ENCODE measurements at places on chromosomes 16 and 17.
A peak's percentile ranks its signal among the peaks of the same experiment; 100 is the strongest.

GRCh38 chr16:87297918-87298631 lies 19.1 kb downstream of the C16orf95 start:
- DNase-seq = peak; percentile 71

- no peak for DNase-seq
These were observed 419.9 kb downstream of the CDH13 start for GRCh38 chr16:83046664-83047063.

DNA sequence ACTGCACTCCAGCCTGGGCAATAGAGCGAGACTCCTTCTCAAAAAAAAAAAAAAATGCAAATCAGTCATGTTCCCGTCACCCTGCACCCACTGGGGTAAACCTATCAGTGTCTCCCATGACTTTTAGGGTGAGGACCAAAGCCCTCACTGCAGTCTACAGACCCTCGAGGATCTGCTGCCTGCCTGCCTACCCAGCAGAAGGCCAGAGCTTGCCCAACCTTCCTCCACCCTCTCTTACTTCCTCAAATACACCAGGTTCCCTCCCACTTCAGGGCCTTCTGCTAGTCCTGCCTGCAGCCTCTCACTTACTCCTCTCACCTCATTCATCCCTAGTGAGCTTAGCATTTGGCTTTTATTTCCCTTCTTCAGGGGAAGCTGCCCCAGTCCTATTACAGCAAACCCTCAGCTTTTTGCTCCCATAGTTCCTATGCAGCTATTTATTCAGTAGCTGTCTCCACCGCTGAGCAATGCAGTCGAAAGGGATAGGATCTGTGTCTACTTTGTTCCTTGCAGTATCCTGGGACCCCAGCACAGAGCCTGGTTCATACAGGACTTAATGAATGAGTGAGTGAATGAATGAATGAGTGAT lies 17.8 kb upstream of the TOB1 start:
- no peak for DNase-seq

DNA sequence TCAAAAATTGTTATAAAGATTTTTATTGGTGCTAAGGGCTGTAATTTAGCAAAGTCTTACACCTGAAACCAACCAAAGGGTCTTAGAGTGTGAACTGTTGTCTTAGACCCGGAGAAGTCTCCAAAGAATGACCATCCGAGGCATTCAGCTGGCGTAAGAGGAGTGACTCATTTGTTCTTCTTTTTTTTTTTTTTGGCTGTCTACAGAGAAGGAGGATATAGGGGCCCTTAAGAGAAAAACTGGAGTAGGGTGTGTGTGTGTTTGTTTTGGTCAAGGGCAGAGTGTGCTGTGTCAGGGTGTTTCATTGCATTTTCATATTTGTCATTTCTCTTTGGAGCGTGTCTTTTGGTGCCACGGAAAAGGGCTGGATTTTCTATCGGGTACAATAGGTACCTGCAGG lies 508.0 kb downstream of the WWOX start:
- no peak for DNase-seq

- DNase-seq = no peak
These were observed 105.9 kb downstream of the ZFHX3 start for GRCh38 chr16:72942021-72942420.

- DNase-seq = no peak
These were observed 109.8 kb downstream of the SDR42E1 start for GRCh38 chr16:81901484-81901883.

- DNase-seq = no peak
These were observed 126.0 kb downstream of the RAB11FIP4 start for GRCh38 chr17:31517524-31517923.

DNA sequence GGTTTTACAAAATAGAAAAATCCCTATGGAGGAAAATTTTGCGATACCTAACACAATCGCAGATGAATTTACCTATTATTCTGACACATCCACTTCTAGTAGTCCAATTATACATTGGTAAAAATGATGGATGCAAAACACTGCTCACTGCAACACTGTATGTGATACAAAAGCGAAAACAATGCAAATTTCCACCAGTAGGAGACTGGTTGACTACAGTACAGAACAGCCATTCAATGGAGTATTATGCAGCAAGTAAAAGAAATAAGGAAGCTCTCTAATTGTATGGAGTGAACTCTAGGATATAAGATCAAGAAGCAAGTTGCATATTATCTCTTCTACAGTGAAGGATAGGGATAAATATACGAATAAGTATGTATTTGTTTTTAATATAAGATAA lies 48.5 kb downstream of the SETD6 start:
- no peak for DNase-seq

GRCh38 chr17:82781894-82782274 lies 30.0 kb downstream of the TBCD start:
- peak; percentile 92 for DNase-seq

GRCh38 chr17:77542551-77543490 lies 402.1 kb downstream of the SEC14L1 start:
- DNase-seq = peak; percentile 83

DNA sequence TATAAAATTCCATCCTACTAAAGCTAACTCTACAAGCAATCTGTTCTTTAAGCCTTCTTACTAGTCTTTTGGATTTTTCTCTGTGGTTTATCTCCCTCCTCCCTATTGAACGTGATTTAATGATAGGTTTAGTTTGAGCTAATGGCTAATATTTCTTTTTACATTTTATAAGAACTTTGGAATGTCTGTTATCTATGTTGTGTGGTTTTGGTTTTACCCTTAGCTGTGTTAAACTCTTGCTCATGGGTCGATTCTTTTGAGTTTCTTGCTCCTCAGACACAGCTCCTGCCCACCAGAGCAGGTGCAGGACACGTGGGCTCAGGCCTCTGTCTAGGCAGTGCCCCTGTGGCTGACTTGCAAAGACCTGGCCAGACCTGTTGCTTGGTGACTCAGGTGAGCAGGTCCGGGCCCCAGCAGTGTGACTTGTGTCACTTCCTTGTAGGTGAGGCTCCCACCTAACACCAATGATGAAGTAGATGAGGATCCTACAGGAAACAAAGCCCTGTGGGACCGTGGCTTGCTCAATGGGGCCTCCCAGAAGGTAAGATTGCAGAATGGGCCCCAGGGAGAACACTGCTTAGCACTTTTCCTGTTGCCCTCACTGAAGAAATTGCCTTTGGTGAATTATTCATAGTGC lies 45.1 kb downstream of the SF3B3 start:
- DNase-seq = no peak

- DNase-seq = no peak
These were observed 2.9 kb downstream of the SMPD3 start for GRCh38 chr16:68445458-68445857.

- no peak for DNase-seq
These were observed 12.7 kb upstream of the FAM20A start for GRCh38 chr17:68613739-68614298.

GRCh38 chr17:44547625-44548267 lies 9.5 kb upstream of the FZD2 start:
- no peak for DNase-seq

DNA sequence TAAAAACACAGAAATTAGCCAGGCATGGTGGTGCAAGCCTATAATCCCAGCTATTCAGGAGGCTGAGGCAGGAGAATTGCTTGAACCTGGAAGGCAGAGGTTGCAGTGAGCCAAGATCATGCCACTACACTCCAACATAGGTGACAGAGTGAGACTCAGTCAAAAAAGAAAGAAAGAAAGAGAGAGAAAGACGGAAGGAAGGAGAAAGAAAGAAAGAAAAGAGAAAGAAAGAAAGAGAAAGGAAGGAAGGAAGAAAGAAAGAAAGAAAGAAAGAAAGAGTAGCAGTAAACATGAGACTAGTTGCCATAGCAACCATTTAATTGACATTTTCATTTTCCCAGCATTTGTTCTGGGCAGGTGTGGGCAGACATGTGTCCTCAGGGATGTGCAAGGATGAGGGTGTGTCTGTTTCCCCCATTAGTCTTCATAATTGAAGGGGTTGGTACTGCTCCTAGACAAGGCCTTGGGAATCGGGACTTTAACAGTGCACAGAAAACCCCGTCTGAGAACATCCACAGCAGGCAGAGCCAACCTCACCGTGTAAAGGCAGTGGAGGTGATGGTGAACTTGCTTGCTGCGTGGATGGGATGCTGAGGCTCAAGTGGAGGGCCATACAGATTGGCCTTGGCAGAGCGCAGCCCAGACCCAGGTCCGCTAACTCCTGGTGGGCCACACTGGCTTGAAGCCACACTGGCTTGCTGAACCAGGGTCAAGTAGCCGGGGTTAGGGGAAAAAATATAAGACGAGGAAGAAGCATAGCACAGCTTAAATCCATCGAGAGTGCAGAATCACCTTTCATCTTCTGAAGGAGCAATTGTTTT lies 35.2 kb upstream of the KIFC3 start:
- DNase-seq = no peak

DNA sequence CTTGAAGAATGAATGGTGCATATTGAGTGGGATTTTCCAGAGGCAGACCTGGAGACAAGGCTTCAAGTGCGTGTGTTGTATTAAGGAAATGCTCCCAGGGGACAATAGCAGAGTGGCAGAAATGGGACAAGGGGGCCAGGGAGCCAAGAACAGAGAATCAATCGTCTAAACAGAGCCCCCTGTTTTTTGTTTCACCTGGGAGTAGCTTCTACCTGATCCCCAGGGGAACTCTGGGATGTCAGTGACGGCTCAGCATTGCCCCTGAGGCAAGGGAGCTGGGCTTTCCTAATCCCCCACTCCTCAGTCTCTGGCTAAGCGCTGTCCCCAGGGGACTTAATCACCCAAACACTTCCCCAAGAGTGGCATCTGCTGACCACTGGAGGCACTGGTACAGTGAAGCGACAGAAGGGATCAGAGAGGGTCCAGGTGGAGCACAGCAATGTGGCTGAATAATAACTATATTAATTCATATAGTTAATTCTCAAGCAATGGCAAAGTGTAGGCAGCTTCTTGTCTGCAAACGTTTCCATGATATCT lies 35.7 kb upstream of the C16orf78 start:
- no peak for DNase-seq

GRCh38 chr17:14793237-14793636 lies 471.9 kb downstream of the PMP22 start:
- DNase-seq = no peak

GRCh38 chr17:7842380-7843256 lies 8.6 kb downstream of the KDM6B start:
- DNase-seq = peak; percentile 99

GRCh38 chr17:70134777-70135176 lies 34.6 kb upstream of the KCNJ2 start:
- DNase-seq = no peak

GRCh38 chr16:67760206-67760955 lies 41.3 kb upstream of the GFOD2 start:
- DNase-seq = no peak

- no peak for DNase-seq
These were observed 25.8 kb downstream of the ADCY9 start for GRCh38 chr16:4090351-4090851.

GRCh38 chr16:5854027-5854426 lies 756.4 kb upstream of the EEF2KMT start:
- DNase-seq = no peak

GRCh38 chr17:32341141-32341856 lies 674 bp downstream of the C17orf75 start:
- peak; percentile 80 for DNase-seq

GRCh38 chr17:59388069-59388556 lies 56.7 kb downstream of the YPEL2 start:
- DNase-seq = no peak

DNA sequence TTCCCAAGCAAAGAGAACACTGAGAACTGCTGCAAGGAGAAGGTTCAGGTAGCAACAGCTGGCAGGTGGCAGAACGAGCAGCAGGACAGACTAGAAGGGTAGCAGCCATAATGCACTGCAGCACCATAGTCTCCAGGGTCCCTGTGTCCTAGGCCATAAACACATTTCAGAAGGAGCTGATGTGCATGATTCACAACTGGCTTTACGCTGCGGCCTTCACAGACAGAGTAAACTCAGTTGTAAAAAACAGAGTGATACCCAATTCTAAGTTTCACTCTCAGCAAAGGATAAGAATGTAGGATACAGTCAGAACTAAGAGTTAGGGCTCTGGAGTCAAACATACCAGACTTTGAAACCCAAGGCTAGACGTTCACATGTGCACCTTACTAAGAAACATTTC lies 24.4 kb downstream of the ARHGAP17 start:
- DNase-seq = no peak

- DNase-seq = no peak
These were observed 250.9 kb upstream of the SDK2 start for GRCh38 chr17:73895157-73895556.

DNA sequence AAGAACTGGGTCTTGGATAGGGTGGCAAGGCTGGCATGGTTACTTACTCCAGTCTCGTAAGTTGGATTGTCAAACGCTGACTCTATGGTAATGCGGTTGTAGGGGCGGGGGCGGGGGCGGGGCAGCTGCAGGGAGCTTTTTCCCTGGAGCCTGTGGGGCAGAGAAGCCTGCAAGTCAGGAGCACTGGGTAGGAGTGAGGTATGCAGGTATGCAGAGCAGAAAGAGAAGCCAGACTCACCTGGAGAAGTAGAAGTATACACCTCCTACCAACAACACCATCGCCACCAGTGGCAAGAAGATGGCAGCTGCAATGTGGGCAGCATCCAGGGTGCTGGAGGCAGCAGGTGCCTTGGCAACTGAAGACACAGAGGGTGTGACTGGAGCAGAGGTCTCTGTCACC lies 4.8 kb upstream of the PHF12 start:
- DNase-seq = peak; percentile 38

- no peak for DNase-seq
These were observed at the start of gene NUPR1 for GRCh38 chr16:28538733-28539596. Gene NUPR1 (minus strand): TSS chr16:28538974. CDS start chr16:28538907, 67 bp downstream.

GRCh38 chr16:56897026-56897799 lies 32.2 kb downstream of the SLC12A3 start:
- no peak for DNase-seq

DNA sequence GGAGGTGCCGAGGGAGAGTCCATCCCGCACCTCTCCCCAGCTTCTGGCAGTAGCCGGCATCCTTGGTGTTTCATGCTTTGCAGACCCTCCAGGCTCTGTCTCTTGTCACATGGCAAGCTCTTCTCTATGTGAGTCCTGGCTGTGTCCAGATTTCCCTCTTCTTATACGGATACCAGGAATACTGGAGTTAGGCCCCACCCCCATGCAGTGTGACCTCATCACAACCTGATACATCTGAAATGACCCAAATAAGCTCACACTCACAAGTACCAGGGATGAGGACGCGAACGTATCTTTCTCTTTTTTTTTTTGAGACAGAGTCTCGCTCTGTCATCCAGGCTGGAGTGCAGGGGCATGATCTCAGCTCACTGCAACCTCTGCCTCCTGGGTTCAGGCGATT lies 23.3 kb downstream of the TRAP1 start:
- DNase-seq = no peak

All from activated effector memory CD4-positive, alpha-beta T cell treated with anti-CD3 and anti-CD28 coated beads, Interleukin-2, amount 50 U/mL, for 16 hours (primary cell).